ENCODE measurements at places on chromosomes 3 and 15. TPM values are rescaled to one million over a fixed set of nuclear protein-coding genes. Genes with fewer than 3 reads are reported as not detected.

- DNase-seq: peak; percentile 38
These were observed 25.7 kb downstream of the ZMAT3 start for GRCh38 chr3:179045719-179046402.

- no peak for DNase-seq
These were observed 56.6 kb upstream of the CSTA start for GRCh38 chr3:122268257-122269024.

The GOLGA8G gene
- not detected for total RNA-seq

GRCh38 chr3:187848401-187848800 lies 103.1 kb upstream of the BCL6 start:
- DNase-seq: no peak

DNA sequence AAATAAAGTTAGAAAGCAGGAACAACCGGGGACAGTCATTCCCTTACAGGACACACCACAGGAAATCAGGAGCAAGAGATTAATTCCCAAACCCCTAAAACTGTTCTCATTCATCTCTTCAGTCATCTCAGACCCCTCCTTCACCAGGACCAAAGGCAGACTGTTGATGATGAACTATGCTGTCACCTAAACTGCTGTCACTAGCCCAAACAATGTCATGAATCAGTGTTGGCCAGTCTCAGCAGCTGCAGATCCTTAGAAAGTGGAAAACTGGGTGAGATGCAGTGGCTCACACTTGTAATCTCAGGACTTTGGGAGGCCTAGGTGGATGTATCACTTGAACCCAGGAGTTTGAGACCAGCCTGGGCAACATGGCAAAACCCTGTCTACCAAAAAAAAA lies 909.6 kb downstream of the ROBO1 start:
- no peak for DNase-seq

DNA sequence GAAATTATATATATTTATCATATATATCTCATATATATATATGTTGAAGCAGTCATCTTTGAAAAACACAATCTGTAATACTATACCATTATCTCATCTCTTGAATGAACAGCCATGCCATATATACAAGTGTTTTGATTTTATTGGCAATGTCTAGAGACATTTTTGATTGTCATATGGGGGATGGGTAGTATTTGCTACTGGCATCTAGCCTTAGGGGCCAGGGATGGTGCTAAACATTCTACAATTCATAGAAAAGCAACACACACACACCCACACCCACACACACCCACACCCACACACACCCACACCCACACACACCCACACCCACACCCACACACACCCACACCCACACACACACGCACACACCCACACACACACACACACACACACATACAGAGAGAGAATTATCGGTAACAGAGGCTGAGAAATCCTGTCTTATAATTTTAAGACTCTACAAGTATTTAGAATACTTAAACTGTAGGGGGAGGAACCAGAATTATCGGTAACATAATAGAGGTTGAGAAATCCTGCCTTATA lies 11.1 kb upstream of the PIK3R4 start:
- peak; percentile 31 for DNase-seq

- no peak for DNase-seq
These were observed 26.7 kb upstream of the CCDC50 start for GRCh38 chr3:191302451-191302850.

The ZNF717 gene
- 18.5 TPM for total RNA-seq

DNA sequence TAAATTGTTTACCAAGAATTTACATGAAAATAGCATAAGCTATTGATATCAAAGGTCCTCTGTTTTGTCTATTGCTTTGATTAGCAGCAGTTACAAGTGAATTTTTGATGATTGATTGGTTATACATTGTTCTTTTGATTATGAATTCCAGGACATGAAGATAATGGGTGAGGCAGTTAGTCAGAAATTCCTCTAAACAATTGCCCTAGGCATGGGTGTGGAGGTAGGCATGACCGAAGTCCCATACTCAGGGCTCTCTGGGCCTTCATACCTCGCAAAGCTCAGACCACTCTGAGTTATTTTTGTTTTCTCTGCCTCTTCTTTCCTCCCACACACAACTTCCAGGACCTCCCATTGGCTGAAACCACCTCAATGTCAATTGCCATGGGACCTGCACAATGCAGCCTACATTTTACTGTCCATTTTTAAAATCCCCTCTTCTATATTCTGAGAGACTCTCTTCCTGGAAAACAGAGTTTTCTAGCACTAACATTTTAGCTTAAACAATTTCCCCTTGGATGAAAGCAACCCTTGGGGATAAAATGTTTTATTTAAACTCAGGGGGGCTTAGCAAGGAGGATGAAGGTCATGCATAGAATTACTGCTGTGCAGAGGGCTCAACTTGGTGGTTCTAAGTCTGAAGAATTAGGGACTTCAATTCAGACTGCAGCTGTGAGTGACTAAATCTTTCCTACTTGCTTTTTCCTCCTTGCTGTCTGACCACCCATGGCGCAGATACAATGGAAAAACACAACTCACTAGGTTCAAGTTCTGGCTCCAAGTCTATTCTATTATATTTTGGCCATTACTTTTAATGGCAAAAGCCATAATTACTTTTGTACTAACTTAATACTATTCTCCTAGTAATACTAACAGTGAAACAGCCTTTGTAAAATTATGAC lies 594.8 kb downstream of the NTRK3 start:
- DNase-seq: no peak

DNA sequence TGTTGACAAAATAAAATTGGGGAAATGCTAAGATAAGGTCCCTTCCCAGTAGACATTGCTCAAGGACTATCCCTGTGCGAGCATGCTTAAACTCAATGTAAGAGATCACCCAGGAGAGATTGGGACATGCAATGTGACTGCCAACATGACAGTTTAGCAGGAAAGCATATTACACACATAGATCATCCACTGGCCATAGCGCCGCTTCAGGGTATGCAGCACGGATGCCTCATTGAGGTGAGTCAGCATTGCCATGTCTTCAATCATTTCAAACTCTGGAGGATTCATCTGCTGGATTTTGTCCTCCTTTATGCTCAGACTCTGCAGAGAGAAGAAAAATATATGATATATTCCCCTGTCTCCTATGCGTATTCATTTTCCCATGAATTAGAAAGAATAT lies 8.9 kb downstream of the MYH15 start:
- no peak for DNase-seq

- no peak for DNase-seq
These were observed 184.0 kb downstream of the BCHE start for GRCh38 chr3:165653130-165653778.

- no peak for DNase-seq
These were observed 101.2 kb upstream of the TP63 start for GRCh38 chr3:189529889-189530471.

GRCh38 chr3:50154476-50154839 lies 666 bp upstream of the SEMA3F start:
- peak; percentile 91 for DNase-seq

- no peak for DNase-seq
These were observed 408.7 kb downstream of the OXSM start for GRCh38 chr3:26198609-26199008.

GRCh38 chr15:40317580-40317979 lies 5.9 kb upstream of the INAFM2 start:
- no peak for DNase-seq

The PLXNB1 gene
- 33.7 TPM for total RNA-seq

DNA sequence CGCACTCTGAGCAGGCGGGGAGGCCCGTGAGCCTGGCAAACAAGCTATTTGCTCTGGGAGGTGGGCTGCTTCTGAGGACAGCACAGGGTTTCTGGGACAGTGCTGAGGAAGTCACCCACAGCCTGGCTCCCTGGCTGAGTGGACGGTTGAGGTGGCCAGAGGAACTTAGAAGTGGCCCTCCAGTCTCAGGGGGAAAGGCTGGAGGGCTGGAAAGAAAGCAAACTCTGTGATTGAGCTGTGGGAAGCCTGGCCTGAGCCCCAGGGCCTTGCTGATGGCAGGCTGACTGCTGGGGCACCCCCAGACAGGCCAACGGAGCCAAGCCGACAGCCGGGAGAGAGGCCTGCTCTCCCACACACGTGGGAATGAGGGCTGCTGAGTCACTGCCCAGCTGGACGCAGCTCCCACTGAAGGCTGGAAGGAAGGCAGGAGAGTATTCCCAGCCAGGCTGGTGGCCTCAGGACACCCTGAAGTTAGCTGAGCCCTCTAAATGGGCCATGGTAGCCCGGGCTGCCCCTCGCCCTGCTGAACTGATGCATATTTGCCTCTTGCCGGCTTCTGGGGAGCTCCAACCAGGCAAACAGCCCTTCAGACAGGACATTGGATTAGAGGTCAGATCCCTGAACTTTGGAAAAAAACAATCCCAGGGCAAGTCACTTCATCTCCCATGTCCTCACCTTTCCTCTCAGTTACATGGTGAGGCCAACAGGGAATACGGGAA lies 98.0 kb upstream of the TLE3 start:
- peak; percentile 99 for DNase-seq

The ZNF502 gene
- 4.0 TPM for total RNA-seq

The ZDHHC19 gene
- total RNA-seq: not detected

GRCh38 chr3:26682406-26682805 lies 59.8 kb downstream of the LRRC3B start:
- no peak for DNase-seq

DNA sequence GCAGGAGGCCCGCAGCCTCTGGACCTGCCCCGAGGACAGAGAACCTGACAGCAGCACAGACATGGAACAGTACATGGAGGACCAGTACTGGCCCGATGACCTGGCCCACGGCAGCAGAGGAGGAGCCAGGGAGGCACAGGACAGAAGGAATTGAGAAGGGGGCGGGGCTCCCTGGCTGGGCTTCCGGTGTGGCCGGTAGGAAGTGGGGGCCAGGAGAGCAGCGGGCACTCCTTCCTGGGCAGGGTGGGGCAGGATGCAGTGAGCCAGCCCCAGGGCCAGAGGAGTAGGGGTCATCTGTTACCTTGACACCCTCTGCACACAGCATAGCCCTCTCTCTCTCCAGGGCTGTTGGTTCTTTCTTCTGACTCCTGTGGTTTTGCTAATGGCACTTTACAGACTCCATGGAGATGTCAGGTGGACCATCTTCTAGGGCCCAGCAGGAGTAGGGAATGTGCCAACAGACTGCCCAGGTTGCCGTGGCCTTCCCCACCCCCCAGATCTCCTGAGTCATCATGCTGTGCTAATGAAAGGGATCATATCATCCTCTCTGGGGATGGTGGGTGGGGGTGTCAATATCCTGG lies 8.6 kb upstream of the ISG20 start:
- DNase-seq: peak; percentile 87

The PLA1A gene
- under 0.01 TPM for total RNA-seq

- DNase-seq: no peak
These were observed 153.7 kb upstream of the GAP43 start for GRCh38 chr3:115469649-115470048.
